NCI-H2081 treated with DMSO at 0.1 percent for 48 hours (cell line): ENCODE measurements at places on chromosomes 11 and 22.

DNA sequence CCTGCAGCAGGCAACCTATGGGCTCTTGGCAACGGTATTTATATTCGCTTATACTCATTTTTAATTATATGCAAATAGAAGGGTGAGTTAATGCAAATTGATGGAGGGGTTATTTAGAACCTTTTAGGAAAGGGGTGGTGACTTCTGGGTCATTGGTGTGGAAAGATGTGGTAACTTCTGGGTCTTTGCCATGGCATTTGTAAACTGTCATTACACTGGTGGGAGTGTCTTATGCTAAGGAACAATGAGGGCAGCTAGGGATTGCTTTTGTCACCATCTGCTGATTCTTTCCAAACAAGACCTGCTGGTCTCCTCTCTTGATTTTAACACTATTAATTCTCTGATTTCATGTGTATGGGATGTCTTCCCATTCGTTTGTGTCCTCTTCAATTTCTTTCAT lies 11.7 kb upstream of the KAT5 start:
- peak; percentile 68 for DNase-seq

- no peak for DNase-seq
Observed at GRCh38 chr11:40722179-40722795, 737.2 kb downstream of the LRRC4C start.

DNA sequence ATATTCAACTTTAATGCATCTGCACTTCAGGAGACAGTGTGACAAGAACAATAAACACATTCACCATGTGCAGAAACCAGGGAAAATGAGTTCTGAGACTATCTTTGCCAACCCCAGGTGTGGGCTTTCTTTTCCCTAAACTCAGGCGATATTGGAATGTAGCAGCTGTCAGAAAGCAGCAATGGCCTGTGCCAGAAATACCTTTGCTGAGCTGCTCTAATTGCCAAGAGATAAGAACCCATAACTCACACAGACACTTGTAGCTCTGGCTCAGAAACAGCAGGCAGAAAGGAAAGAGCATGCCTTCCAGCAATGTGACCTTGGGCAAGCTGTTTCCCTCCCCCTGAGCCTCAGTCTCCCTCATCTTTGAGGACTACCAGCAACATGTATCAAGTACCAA lies 77.6 kb downstream of the PLEKHA7 start:
- no peak for DNase-seq

DNA sequence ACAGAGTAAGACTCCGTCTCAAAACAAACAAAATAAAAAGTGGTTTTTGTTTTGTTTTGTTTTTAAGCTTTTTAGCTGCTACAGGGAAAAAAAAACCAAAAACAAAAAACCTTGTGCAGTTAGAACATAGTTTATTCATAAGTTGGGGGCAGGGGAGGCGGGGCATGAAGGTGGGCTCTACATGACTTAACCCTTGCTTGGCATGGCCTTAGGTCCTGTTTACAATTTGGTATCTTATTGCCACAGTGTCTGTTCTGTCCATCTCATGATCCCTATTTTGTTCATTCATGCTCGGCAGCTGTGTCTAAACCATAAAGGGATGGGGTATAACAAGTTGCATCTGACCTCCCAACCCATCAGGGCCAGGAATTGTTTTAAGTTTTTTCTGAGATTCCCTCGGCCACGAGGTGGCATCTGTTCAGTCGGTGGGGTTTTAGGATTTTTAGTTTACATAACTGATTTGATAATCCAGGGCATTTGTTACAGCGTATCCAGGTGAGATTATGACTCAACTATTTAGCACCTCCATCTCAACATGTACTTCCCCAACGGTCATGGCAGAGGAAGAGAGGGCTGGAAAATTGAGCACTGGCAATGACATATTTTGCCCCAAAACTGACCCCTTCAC lies 6.9 kb downstream of the AP5B1 start:
- DNase-seq: no peak

DNA sequence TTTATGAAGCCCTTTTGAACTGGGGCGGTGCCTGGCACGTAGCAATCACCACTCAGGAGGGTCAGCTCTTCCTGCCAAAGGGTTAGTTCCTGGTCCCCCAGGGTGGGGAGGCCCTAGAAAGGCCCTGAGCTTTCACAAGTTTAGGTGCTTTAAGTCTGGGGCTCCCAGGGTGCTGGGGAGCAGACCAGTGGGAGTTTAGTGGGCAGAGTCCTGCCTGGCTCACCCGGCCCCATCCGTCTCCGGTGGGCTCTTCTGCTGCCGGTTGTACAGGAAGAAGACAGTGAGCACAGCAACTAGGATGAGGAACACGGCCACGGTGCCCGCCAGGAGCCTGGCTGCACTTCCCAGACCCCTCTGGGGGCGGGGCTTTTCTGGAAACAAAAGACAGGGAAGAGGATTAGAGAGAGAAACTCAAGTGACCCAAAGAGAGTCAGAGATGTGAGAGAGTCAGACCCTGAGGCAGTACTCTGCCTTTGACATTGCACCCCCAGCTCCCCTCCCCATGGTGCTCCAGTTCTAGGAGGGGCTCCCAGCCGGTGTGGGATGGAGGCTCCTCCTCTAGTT lies 89.3 kb downstream of the NECTIN1 start:
- no peak for DNase-seq

DNA sequence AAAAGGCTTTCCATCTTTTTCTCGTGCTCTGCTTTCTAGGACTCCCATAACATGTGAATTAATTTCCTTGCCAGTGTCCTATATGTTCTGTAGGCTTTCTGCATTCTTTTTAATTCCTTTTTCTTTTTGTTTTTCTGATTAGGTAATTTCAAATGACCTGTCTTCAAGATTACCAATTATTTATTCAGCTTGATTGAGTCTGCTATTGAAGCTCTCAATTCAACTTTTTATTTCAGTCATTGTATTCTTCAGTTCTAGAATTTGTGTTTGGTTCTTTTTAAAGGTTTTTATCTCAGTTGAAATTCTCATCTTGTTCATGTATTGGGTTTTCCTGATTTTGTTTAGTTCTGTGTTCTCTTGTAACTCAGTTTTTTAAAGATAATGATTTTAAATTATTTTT lies 14.5 kb downstream of the PATE3 start:
- no peak for DNase-seq

DNA sequence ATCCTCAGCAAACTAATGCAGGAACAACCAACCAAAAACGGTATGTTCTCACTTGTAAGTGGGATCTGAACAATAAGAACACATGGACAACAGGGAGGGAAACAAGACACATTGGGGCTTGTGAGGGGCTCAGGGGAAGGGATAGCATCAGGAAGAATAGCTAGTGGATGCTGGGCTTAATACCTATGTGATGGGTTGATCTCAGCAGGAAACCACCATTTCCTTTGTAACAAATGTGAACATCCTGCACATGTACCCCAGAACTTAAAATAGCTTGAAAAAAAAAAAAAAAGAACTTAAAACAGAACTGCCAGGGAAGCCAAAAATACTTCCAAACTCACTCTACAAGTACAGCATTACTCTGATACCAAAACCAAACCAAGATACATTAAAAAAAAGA lies 33.8 kb downstream of the CASP4 start:
- no peak for DNase-seq

GRCh38 chr11:88418508-88418907 lies 81.0 kb upstream of the CTSC start:
- DNase-seq: peak; percentile 24

DNA sequence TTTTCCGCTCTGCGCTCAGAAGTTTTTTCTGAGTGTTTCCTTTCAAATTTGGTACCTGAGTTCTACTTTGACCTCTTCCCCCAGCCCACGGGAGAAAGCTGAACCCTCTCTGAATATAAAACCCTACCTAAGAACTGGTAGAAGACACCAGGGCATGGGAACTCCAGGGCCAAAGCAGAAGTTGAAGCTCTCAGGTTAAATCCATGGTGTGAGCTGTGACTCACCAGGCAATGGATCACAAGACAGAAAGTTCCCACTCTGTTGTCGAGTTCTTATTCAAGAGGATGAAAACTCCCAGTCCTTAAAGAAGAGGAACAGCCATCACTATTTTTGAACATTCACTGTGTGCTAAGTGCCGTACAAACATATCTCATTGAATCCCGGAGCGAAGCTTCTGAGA lies 8.9 kb downstream of the TMEM218 start:
- no peak for DNase-seq

DNA sequence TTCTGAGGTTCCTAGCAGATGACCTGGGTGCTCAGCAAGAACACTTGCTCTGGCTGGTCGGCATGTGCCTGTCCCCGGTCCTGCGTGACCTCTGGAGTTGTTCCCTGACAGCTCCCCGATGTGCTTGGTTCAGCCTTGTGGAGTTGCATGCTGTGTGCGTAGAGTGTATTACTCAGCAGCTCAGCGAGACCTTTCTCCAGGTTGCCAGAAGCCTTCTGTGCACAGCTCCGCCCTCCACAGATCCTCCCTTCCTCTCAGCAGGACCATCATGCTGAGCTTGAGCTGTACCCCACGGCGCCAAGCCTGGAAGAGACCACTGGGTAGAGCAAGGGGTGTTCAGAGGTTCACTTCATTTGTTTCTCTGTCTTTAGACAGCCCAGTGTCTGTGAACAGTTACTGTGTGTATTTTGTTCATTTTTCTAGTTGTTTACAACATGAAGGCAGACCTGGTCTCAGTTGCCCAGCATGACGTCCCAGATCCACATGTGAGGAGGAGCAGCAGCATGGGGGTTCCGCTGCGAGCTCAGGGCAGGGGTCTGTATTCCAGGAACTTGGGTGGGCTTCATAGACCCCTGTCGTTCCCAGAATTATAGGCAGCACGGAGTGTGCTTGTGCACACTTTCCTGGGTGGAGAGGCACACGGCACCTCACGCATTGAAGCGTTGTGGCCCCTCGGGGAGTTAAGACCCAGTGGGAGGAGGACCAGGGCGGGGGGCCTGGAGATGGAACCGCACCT lies 148.6 kb downstream of the IGLL1 start:
- no peak for DNase-seq

DNA sequence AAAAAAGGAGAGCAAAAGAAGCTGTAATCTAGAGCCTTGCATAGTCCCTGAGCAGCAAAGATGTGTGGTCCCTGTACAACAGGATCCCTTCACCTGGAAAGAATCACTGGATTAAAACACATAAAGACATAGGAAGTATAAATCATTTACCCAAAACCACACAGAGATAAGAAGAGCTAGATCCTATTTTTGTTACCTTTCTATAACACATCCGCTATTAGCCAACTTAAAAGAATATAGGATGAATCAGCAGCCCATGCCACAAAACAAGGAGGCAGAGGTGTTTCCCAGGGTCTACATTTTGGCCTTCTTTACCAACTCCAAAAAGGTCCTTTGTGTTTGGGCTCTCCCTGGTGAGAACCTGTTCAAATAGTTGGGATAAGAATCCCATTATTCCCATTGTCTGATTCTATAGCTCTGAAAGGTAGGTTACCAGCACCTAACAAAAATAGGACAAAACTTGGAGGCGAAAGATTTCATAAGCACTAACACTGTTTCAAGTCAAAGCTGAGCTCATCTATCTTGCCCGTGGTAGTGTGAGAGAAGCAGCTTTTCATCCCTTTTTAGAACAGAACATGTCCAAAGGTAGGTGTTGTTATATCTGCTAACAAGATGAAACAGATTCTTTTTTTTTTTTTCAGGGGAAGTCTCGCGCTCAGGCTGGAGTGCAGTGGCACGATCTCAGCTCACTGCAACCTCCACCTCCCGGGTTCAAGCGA lies 26.8 kb downstream of the PAK1 start:
- no peak for DNase-seq

- no peak for DNase-seq
Observed at GRCh38 chr11:45643598-45644260, 21.7 kb downstream of the CHST1 start.

GRCh38 chr11:1727096-1727690 lies 23.2 kb downstream of the IFITM10 start:
- no peak for DNase-seq

DNA sequence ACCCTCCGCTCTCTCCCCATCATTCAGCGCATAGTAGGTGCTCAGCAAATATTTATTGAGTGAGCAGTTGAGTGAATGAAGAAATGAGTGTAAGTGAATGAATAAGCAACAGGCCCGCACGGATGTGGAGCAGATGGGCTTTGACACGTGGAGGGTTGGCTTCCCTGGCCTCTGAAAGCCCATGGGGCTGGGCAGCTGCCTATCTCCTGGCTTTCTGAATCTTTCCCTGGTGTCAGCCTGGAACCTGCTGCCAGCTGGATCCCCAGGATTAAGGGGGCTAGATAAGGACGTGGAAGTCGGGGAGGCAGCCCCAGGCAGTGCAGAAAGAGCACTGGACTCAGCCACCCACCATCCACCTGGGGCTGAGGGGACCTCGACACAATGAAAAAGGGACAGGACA lies 12.6 kb downstream of the IL2RB start:
- no peak for DNase-seq

- no peak for DNase-seq
Observed at GRCh38 chr22:43432883-43433415, 21.1 kb downstream of the MPPED1 start.

GRCh38 chr22:42932857-42933484 lies 75.9 kb upstream of the ARFGAP3 start:
- no peak for DNase-seq

- no peak for DNase-seq
Observed at GRCh38 chr11:102367364-102367763, 20.4 kb downstream of the BIRC2 start.

DNA sequence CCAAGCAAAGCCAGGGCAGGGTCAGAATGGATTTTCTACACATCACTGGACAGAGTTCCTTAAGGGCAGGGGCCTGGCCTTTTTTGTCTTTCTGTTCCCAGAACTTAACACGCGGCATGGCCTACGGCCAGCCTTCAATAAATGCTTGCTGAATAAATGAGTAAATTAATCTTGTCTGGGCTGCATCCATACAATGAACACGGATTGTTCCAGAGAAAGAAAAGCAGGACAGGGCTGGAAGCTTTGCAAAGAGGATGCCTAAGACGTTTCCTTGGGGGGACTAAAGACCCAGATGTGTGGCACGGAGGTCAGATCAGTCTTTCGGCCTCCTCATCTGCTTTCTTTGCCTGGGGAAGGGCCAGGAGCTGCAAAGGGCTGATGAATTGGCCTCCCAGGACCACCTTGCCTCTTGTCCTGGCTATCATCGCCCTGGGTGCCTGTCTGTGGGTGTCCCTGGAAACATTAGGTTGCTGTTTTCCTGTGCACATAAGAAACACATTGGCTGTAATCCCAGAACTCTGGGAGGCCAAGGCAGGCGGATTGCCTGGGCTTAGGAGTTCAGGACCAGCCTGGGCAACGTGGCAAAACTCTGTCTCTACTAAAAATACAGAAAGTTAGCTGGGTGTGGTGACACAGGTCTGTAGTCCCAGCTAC lies 20.8 kb upstream of the RFPL3 start:
- DNase-seq: no peak

- DNase-seq: no peak
Observed at GRCh38 chr11:12543596-12544415, 130.4 kb upstream of the TEAD1 start.

DNA sequence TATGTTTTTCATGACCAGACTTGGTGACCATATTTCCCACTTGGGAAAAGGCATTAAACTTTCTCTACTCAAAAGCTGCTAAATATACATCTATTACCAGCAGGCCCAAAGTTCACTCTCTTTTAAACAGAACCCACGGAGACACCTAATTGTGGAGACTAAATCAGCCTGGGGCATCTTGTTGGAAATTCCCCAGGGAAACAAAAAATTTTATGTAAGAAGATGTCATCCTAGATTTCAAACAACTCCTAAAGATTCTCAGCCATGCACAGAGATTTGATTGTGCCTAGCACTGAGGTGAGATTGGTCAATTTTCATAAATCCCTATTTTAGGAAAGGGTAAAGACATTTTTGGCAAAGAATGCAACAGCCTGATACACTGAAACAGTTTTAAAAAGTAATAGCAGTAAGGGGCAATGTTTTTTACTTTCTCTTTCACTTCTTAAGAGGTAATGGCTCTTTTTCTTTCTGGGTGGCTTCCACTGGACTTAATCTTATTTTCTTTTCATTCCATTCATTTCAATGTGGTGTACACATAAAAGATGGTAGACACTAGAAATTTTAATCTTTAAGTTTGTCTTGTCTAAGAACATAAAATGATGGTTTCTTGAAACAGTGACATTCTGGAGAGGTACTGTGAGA lies 9.6 kb downstream of the OR52N2 start:
- no peak for DNase-seq
